HCT116 (cell line): ENCODE measurements at places on chromosomes 5 and 9. TPM values are rescaled to one million over a fixed set of nuclear protein-coding genes. Genes with fewer than 3 reads are reported as not detected.

GRCh38 chr9:137176302-137177182, 4.7 kb upstream of the TMEM210 start:
- no peaks in the 10 kb centered on the region; the same call in 1 of the 2 replicates for H3K36me3 ChIP-seq
- peaks cover 15% of the 10 kb centered on the region for H3K4me1 ChIP-seq
- H3K4me3 ChIP-seq = no peak overlapping the region

- no peak for DNase-seq
- H3K27ac ChIP-seq = no peak overlapping the region
- H3K27me3 ChIP-seq = no peaks in the 10 kb centered on the region
- H3K4me1 ChIP-seq = peaks cover 24% of the 10 kb centered on the region
These were observed 11.8 kb downstream of the ARL14EPL start for GRCh38 chr5:116044073-116044472.

DNA sequence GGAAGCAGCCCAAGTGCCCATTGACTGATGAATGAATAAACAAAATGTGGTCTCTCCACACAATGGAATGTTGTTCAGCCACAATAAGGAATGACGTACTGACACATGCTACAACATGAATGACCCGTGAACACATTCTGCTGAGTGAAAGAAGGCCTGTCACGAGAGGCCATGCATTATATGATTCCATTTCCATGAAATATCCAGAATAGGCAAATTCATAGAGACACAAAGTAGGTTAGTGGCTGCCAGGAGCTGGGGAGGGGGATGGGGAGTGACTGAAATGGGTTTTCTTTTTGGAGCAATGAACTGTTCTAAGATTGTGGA, 41.4 kb downstream of the BICD2 start:
- no peak overlapping the region for H3K27ac ChIP-seq
- H3K27me3 ChIP-seq = no peaks in the 10 kb centered on the region
- H3K4me1 ChIP-seq = no peaks in the 10 kb centered on the region
- peaks cover 20% of the 10 kb centered on the region; the same call in 1 of the 2 replicates for H3K36me3 ChIP-seq
- DNase-seq = no peak

The MACROH2A1 gene
- 218 TPM for total RNA-seq

DNA sequence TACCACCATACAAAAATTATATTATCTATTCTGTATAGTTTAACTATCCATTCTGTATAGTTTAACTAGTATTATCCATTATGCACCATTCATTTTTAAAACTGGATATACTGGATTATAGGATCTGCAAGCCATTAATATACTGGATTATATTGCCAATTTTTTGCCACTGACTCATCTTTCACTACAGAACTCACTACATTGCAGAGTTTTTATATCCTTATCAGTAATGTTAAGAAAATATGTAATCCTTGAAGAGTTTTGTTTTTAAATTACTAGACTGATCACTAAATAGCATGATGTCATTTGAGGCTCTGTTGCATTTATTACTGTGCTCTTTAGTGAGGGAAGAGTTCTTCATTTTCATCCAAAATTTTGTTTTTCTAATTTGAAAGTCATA, 109.8 kb upstream of the SNX2 start:
- H3K27ac ChIP-seq = no peak overlapping the region
- no peaks in the 10 kb centered on the region for H3K27me3 ChIP-seq
- H3K36me3 ChIP-seq = no peaks in the 10 kb centered on the region
- no peaks in the 10 kb centered on the region for H3K4me1 ChIP-seq

DNA sequence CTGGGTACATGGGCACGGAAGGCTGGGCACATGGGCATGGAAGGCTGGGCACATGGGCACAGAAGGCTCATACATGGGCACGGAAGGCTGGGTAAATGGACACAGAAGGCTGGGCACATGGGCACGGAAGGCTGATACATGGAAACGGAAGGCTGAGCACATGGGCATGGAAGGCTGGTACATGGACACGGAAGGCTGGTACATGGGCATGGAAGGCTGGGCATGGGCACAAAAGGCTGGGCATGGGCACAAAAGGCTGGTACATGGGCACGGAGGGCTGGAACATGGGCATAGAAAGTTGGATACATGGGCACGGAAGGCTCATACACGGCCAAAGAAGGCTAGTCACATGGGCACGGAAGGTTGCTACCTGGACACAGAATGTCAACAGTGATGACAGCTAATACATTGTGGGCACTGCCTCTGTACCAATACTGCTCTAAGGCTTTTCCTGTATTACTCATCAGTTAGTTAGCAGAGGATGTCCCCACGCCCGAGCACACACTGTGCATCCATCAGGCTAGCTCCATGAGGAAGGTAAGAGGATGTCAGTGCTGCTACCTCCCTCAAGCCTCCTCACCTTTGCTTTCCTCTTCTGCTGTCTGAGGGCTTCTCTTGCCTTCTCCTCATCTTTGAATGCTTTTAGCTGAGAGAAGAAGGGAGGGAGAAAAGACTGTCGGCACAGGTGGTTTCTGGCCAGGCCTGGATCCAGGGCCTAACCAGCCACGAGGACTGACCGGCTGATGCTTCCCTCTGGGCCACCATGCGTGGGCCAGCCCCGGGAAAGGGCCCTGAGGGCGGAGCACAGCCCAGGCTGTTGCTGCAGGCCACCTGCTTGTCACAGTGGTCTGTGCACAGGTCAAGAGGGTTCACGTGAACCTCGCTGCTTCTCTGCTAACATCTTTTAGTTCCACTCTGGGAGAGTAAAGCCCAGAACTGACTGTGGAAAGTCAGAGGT, 14.3 kb downstream of the GPX3 start:
- H3K4me3 ChIP-seq = no peak overlapping the region
- no peaks in the 10 kb centered on the region; the same call in 1 of the 2 replicates for H3K4me1 ChIP-seq
- no peak for DNase-seq
- H3K27me3 ChIP-seq = no peaks in the 10 kb centered on the region
- H3K36me3 ChIP-seq = peaks cover 15% of the 10 kb centered on the region; the same call in 1 of the 2 replicates

DNA sequence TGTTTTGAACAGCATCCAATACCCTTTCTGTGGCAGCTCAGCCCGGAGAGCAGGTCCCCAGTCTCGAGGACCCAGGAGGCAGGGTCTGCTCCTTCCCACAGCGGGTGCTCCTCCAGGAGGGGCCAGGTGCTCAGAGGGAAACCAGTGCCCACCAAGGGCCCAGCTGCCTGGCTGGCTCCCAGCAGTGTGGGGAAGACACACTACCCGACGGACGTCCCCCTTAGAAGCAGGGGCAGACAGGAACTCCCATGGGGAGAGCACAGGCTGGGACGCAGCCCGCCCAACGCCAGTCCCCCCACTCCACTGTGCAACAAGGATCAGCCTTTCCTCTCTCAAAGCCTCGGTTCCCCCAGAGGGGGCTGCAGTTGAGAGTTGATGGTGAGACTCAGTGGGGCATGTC, 57.6 kb downstream of the ADAMTS2 start:
- H3K27me3 ChIP-seq = no peaks in the 10 kb centered on the region
- no peak for DNase-seq
- H3K4me1 ChIP-seq = no peaks in the 10 kb centered on the region
- no peak overlapping the region for H3K27ac ChIP-seq
- no peaks in the 10 kb centered on the region for H3K36me3 ChIP-seq

DNA sequence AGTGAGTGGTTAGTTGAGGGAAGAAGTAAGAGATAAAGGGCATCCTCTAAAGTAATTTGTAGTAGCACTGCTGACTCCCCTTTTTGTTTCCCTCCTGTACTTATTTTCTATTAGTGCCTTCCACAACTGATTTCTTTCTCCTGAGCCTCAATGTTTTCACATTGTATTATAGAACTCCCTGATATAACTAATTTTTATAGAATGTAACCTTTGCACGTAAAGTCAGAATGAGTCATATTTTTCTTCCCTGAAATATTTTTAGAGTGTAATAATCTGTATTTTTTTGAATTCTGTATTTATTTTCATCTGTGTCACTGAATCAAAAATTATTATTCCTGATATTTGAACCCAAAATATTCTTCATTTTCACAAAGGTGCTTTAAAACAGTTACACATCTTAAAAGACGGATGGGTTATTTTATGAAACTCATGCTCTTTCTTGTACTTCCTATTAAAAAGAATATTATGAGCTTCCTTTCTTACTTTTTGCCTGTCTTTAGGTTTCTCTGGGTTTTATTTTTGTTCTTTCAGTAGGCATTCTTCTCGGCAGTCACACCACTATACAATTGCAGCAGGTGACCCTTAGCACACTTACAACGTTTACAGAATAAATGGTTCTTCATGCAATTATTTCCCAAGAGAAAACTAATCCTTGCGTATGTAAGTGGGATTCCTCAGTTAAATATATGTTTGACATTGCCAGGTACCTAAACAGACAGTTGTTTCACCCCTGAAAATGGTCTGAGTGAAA, 30.5 kb upstream of the DMRTA1 start:
- H3K27me3 ChIP-seq = peaks cover 3% of the 10 kb centered on the region; the same call in 1 of the 2 replicates
- H3K36me3 ChIP-seq = no peaks in the 10 kb centered on the region
- H3K4me1 ChIP-seq = no peaks in the 10 kb centered on the region
- no peak for DNase-seq

DNA sequence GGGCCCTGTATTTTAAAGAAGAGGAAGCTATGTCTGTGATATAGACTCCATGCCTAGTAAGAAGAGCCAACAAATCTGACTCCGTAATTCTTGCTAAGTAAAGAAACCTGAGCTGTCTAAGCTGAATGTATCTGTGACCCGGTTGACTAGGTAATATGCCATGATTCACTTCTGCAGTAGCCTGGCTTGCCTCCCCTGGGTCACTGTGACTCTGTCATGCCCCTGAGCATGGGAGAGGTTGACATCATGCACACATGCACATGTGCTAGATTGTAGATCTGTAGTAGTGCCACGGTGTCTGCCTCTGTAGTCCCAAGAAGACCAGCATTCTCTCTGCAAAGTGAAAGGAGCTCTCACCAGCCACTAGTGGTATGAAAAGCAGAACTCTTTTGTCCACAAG, 9.1 kb downstream of the SLC22A5 start:
- H3K36me3 ChIP-seq = no peaks in the 10 kb centered on the region; the same call in 1 of the 2 replicates
- no peak for DNase-seq
- H3K27ac ChIP-seq = no peak overlapping the region
- H3K4me1 ChIP-seq = no peaks in the 10 kb centered on the region
- no peak overlapping the region for H3K4me3 ChIP-seq
- no peaks in the 10 kb centered on the region for H3K27me3 ChIP-seq

- H3K4me3 ChIP-seq = no peak overlapping the region
- peaks cover 9% of the 10 kb centered on the region for H3K4me1 ChIP-seq
- no peak for DNase-seq
- H3K36me3 ChIP-seq = no peaks in the 10 kb centered on the region
These were observed 32.8 kb downstream of the PDGFRB start for GRCh38 chr5:150122536-150123481.

The MARCOL gene
- not detected for total RNA-seq

The IRX4 gene
- total RNA-seq = 16.5 TPM

The NOTCH1 gene
- 36.2 TPM for total RNA-seq

DNA sequence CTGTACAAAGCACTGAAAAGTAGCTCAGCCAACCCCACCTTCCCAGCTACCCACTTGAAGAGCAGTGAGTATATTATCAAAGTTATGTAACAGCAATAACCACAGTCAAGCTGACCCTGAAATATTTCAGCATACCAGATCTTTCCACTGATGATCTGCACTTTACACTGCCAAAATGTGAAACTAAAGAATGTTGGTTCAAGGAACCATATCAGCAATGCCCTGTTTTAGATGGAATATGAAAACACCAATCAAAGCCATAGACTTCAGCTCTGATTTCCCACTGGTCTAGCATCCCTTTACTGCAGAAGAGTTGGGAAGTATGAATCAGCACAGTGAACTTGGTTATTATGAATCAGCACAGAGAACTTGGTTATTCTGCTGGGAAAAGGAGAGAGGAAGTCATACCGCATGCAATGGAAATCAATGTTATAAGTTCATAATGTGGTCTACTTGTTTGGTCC, 20.0 kb downstream of the CEMIP2 start:
- H3K36me3 ChIP-seq = no peaks in the 10 kb centered on the region
- H3K4me1 ChIP-seq = no peaks in the 10 kb centered on the region; the same call in 1 of the 2 replicates
- no peak overlapping the region for H3K27ac ChIP-seq
- H3K27me3 ChIP-seq = no peaks in the 10 kb centered on the region

GRCh38 chr5:78534905-78535200, 113.7 kb downstream of the LHFPL2 start:
- no peak for DNase-seq
- no peak overlapping the region for H3K4me3 ChIP-seq

- no peaks in the 10 kb centered on the region for H3K27me3 ChIP-seq
- no peaks in the 10 kb centered on the region for H3K36me3 ChIP-seq
- H3K27ac ChIP-seq = peak overlapping the region; percentile 78; the same call in 1 of the 2 replicates
- peaks cover 24% of the 10 kb centered on the region for H3K4me1 ChIP-seq
- H3K4me3 ChIP-seq = peak overlapping the region; percentile 26
These were observed 30.4 kb downstream of the CSF2 start for GRCh38 chr5:132103969-132104391.

GRCh38 chr9:101139082-101139481, 110.6 kb downstream of the PLPPR1 start:
- H3K36me3 ChIP-seq = no peaks in the 10 kb centered on the region
- no peak overlapping the region for H3K27ac ChIP-seq
- no peaks in the 10 kb centered on the region for H3K4me1 ChIP-seq
- DNase-seq = no peak
- H3K27me3 ChIP-seq = peaks cover 17% of the 10 kb centered on the region; the same call in 1 of the 2 replicates

DNA sequence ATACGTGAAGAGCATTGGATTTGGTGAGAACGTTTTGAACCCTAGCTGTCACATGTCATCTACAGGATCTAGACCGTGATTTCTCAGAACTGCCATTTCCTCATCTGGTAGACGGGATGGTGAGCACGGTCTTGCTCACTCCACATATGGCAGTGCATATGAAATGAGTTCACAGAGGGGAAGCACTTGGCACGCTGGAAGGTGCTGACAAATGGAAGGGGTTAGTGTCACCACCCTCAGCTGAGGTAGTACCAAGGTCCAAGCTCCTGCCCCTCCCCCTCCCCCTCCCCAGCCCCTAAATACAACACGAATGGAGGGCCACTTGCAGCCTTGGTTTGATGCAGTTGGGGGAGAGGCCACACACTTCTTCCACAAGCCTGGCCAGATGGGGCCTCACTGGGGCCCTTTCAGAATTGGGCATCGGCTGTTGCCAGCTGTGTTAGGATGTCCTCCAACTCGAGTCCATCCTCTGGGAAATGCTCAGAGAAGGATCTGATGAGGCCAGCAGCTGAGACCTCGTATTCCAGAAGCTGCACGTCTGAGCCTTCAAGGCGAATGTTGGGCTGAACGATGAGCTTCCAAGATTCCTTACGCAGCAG, 322.4 kb downstream of the ANXA1 start:
- H3K4me1 ChIP-seq = no peaks in the 10 kb centered on the region
- no peak overlapping the region for H3K27ac ChIP-seq
- DNase-seq = no peak
- H3K27me3 ChIP-seq = no peaks in the 10 kb centered on the region
- H3K4me3 ChIP-seq = no peak overlapping the region

DNA sequence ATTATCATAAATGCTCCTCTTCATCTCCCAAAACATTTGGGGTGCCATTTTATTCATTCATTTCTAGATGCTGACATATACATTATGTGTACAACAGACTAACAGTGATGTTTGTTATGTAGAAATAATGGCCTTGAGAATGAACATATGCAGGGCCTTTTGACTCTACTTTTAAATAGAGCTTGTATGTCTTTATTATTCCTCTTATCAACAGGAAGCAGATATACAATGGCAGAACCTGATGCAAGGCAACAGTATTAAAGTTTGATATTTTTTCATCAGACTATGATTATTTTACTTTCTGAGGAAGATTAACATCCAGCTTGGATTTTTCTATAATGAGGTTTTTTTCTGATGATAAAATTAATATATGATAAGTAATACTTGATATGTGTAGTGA, 44.1 kb downstream of the SNX18 start:
- no peak for DNase-seq
- H3K36me3 ChIP-seq = no peaks in the 10 kb centered on the region
- H3K27ac ChIP-seq = no peak overlapping the region
- H3K4me1 ChIP-seq = no peaks in the 10 kb centered on the region
